ENCODE measurements at places on chromosomes 1 and 21. TPM values are rescaled to one million over a fixed set of nuclear protein-coding genes. Genes with fewer than 3 reads are reported as not detected.

- no peak for DNase-seq
These were observed 38.9 kb downstream of the ARHGEF11 start for GRCh38 chr1:157006676-157007075.

DNA sequence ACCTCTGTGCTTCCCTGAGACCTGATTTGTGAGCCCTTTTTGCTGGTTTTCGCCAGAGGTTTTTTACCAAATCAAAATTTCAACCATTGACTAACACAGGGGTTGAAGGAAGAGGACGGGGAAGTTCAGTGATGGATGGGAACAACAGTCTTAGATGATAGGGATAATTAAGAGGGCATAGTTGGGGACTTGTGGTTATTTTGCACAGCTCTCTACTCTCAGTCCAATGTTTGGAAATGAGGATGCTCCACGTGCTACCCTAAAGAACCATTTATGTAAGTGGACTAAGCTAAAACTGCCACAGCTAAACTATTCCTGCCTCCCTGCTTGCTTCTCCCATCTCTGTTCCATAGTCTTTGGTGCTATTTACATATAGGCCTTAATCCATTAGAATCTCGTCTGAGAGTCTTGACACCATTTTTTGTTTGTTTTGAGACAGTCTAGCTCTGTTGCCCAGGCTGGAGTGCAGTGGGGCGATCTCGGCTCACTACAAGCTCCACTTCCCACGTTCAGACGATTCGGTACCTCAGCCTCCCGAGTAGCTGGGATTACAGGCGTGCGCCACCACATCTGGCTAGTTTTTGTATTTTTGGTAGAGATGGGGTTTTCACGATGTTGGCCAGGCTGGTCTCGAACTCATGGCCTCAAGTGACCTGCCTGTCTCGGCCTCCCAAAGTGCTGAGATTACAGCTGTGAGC is 684 bp upstream of the MCL1 start:
- DNase-seq = no peak

GRCh38 chr1:9438431-9439073 is 100.7 kb upstream of the SLC25A33 start:
- no peak for DNase-seq

Gene NT5C1A
- not detected for total RNA-seq

Gene AQP10
- not detected for total RNA-seq

DNA sequence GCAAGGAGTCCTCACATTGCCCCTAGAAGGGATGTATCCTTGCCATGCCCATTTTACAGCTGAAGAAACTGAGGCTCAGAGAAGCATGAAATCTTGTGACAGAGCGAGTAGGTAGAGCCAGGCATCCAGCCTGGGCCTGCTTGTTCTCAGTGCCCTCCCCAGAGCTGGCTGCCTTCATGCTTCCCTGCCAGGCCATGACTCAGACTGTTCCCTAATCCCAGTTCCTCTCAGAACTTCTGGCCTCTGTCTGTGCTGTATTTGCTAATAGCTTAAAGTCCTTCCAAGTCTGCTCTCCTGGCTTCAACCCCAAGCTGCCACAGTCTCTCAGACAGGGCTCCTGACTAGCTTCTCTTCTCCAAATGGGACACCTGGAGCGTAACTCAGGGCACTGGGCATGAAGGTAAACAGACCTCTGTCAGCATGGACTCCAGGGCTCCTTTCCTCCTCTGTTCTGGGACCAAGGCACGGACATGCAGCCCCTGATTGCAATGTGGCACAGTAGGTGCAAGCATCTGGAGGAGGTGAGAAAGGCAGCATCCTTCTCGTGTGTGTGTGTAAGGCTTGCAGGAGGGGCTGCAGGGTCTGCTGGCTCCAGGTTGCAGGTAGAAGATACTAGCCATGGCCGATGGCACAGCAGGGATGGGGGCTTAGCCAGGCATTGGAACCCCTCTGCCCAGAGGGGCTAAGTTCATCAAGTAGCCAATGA is 122.7 kb downstream of the HMGB4 start:
- no peak for DNase-seq

DNA sequence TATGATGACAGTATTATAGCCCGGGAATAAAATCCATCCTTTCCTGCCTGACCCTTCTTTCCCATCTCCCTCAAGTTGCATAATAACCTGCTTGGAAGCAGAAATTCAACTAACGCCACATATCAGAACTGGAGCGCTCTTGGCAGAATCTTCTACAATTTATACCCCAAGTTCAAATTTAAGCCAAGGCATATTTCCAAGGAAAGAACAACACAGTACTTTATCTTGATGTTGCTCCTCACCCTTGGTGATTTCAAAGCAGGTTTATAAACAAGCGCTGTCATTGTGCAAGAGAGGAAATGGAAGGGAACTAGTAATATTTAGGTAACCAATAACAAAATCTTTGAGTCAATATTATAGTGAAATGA is 38.0 kb upstream of the PTGFRN start:
- no peak for DNase-seq

- no peak for DNase-seq
These were observed 71.8 kb downstream of the SPAG17 start for GRCh38 chr1:118113261-118113660.

DNA sequence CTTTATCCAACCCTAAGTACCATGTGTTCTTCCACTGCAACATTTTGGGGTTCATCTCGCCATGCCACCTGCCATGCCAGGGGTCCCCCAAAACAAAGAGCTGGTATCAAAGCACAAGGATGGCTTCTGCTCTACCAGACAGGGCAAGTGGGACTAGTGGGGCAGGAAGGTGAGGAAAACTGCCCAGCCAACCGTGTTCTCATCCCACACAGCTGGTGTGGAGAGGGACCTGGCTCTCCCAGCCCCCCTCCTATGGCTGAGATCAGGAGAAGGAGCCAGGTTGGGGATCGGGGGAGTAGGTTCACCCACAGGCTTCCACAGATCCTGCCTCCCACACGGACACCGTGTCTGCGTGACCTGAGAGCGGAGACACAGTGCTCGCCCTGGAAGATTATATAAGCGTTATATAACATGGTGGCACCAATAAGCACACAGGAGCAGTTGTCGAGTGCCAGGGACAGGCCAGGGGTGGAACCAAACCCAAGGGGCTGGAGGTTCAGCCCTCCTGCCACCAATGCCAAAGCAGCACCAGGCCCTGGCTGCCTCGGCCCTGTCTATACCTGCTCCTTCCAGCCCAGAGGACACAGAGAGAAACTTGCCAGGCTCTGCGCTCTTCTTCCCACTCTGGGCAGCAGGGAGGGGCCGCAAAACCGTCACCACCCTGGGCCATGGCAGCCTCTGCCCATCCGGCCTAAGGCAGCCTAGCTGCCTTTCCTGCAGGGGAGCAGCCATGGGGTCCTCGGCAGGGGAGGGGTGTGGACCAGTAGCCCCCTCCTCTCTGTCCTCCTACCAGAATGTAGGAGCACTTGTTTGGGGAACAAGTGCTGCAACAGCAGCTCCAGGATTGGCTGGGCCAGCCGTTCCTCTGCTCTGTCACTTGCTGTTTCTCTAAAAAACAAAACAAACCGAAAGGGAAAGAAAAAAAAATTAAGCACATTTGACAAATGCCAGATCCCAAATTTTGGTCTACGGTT is 43.5 kb downstream of the CD34 start:
- DNase-seq = no peak

GRCh38 chr1:14782741-14783591 is 184.5 kb downstream of the KAZN start:
- DNase-seq = no peak

Gene DEPDC1
- total RNA-seq = 31.6 TPM

Gene CIART
- 3.7 TPM for total RNA-seq

Gene CD5L
- not detected for total RNA-seq

Gene PDE4B
- total RNA-seq = 32.5 TPM

DNA sequence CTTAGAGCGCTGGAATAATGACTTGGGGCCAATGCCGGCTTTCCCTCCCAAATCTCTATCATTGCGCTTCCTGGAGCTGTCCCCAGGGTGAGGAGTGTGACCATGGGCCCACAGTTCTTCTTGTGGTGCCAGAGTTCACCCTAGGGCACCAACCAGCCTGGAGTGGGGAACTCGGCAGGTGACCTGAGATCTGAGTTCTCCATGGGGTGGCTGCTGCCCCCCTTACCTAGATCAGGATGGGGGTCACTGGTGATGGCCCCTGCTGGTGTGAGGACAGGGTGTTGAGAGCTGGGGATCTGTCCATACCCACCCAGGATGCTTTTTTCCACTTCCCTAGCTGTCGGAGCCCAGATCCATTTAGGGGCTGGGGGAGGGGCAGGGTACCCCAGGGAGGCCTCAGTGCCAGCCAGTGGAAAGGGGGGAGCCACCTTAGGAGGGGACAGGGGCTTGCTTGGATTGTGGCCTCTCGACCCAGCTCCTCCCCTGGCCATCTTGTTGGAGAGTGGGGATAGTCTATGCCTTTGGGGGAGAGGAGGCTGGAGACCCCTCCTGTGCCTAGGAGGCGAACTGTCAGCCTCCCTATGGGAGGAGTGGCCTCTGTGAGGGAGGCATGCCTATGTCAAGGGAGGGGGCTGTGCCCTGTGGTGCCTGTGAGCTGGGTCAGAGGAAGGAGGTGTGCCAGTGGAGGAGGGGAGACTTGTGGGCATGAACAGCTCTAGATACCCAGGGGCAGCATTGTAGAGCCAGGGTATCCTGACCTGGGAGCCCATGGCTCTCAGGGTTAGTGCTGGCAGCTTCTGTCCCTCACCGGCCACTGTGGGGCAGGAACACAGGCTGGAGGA is 1.7 kb downstream of the FOXO6 start:
- DNase-seq = no peak

All from neural crest cell (in vitro differentiated cells).